ENCODE measurements at places on chromosomes 1 and 21.

DNA sequence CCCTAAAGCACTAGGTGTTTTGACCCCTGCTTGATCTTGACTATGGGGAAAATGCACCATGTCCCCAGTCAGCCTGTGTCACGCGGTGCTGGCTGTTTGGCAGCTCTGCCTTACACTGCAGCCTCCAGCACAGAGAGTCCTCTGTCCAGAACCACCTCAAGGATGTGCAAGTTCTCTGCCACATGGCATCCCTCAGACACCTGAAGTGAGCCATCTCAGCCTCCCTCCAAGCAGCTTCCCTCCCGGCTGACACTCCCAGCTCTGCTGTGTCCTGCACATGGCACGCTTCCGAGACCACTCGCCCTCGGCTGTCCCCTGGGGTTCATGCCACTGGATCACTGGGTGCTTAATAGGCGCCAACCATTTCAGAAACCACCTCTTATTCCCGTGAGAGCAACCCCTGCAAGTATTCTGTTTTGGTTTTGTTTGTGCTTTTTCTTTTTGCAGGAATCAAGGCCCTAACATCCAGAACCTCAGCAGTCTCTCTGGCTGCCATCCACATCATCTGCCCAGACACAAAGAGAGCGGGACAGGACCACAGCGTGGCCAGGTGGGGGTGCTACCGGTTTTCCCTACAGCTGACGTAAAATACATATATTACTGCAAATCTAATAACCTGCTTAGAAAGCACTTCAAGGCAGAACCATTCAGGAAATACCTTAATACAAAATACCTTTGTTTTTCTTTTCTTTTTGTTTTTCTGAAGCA is 45.7 kb downstream of the CAPZB start:
- no peak for DNase-seq

- no peak for DNase-seq
Observed at GRCh38 chr1:154871374-154871773, 1.3 kb upstream of the KCNN3 start.

GRCh38 chr1:152112101-152112884 is 3.0 kb downstream of the TCHH start:
- DNase-seq = no peak

DNA sequence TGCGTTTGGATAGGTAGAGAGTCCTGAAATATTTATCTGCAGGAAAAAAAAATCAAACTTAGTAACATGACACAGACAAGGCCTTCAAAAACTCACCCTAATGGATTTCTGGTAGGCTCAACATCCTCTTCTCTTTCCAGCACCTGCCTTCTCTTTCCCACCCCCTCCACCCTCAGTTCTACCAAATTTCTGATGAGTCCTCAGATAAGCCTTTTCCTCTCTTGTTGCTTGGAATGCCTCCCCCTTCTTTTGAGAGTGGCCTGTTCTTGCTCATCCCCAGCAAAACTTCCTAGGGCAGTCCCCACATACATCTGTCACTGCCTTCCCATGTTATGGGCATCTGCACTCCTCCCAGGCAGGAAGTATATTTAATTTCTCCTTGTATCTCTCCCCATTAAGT is 7.6 kb upstream of the LBR start:
- DNase-seq = no peak

DNA sequence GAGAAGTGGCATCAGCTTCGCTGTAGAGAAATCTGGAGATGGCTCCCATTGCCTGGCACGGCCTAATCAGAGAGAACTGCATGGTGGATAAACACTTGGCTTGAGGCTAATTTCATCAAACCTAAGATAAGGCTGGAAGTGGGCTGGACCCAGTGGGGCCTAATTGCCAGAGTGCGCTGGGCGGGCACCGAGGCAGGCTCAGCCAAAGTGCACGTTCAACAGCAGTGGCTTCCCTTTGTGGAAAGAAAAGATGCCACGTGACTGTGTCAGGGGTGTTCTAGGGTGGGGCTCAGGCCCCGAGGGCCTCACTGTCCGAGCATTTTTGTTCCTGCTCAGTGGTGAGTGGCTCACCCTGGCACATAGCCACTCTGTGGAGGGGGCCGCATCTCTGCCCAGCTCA is 5.8 kb downstream of the PLCH2 start:
- no peak for DNase-seq

DNA sequence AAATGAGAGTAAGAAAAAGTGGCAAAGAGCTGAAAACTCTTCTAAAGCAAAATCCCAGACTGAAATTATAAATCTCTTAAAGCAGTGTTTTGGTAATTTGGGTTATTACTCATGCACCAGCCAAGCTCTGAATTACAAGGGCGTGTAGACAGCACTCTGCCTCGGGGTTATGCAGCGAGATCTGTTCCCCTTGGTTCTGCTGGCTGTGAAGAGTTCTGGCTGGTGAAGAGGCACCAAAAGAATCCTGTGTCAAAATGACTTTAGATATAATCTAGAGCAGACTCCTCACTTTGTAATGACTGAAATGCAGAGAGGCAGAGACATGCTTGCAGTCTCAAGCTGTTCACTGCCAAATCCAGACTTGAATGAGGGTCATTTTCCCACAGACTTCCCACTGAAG is 461.8 kb upstream of the CXADR start:
- no peak for DNase-seq

DNA sequence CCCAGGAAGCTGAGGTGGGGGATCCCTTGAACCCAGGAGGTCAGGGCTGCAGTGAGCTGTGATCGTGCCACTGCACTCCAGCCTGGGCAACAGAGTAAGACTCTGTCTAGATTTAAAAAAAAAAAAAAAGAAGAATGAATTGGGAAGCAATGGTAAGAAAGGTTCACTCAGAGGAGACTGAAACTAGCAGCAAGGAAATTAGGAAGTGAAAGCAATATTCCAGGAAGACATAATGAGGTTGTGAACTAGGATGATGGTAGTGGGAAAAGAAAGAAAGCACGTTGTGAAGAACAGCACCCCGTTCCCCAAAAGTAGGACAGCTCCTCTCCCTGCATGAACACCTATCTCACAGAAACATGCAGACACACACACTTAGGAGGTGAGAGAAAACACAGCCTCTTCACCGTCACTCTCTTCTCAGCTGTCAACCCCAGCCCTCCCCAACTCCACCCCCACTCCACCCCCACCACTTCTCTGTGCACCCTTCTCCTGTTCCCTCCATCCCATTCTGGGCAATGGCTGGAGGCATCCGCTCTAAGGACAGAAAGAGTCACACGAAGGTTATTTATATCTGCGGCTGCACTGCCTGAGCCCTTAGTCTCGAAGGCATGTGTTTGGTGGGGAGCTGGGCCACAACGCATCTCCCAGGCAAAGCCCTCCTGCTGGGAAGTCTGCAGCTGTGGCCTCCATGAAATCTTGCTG is 101.8 kb upstream of the LPGAT1 start:
- no peak for DNase-seq

- DNase-seq = peak; percentile 35
Observed at GRCh38 chr1:235417086-235417697, 50.0 kb downstream of the TBCE start.

GRCh38 chr1:151009206-151009587 is 948 bp downstream of the PRUNE1 start:
- DNase-seq = no peak

GRCh38 chr1:67850151-67850551 is 16.9 kb upstream of the GNG12 start:
- DNase-seq = no peak

DNA sequence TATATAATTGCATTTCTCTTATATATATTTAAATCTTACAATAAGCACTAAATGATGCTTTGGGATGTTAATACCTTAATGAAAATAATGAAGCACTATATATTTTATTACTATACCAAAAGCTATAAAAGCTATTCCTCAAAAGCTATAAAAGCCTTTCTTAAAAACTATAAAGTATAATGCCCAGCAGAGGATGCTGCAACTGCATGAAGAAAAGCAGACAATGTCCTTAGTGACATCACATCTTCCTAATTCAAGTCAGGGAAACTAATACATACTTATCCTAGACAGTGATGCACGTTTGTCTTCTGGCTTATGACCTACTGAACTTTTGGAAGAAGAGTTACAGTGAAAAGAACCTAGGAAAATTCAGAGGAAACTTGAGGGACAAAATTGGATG is 13.6 kb upstream of the C1orf185 start:
- DNase-seq = no peak

DNA sequence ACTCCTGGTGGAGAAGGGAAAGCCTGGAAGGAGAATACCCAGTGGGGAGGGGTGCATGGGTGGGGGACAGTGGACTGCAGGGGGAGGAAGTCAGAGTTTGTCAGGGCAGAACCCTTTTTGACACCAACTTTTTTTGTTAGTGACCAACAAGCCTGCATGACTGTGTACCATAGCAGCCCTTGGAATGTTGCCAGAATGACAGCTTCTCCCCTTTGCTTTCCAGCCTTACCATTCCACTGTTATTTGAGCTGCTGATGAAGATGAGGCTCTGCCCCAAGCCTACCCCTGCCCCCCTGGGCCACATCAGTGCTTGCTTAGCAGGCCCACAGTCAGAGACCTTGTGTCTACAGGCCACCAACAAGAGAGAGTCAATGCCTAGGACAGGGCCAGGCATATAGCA is 341.2 kb downstream of the HHAT start:
- no peak for DNase-seq

GRCh38 chr1:75986478-75986877 is 54.3 kb upstream of the ASB17 start:
- no peak for DNase-seq

GRCh38 chr1:62233926-62234450 is 39.3 kb downstream of the L1TD1 start:
- DNase-seq = no peak

DNA sequence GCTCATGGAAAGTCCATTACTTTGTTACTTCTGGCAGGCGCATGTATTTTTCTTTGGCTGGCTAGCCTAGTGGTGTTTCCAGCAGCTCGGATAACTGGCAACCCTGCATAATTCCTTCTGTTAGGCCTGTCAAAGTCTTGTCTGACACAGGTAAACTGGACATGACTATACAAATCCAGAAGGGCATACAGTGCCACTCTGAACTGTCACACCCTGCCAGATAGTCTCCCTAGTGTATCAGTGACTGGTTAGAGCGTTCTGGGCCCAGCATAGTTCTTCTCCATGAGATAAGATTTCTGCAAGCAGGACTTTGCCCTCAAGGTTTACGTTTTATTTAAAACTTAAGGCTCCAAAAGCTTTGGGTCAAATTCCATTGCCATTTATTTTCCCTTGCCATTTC is 177.7 kb upstream of the GORAB start:
- no peak for DNase-seq

- no peak for DNase-seq
Observed at GRCh38 chr1:44811234-44811633, 2.9 kb downstream of the BTBD19 start.

DNA sequence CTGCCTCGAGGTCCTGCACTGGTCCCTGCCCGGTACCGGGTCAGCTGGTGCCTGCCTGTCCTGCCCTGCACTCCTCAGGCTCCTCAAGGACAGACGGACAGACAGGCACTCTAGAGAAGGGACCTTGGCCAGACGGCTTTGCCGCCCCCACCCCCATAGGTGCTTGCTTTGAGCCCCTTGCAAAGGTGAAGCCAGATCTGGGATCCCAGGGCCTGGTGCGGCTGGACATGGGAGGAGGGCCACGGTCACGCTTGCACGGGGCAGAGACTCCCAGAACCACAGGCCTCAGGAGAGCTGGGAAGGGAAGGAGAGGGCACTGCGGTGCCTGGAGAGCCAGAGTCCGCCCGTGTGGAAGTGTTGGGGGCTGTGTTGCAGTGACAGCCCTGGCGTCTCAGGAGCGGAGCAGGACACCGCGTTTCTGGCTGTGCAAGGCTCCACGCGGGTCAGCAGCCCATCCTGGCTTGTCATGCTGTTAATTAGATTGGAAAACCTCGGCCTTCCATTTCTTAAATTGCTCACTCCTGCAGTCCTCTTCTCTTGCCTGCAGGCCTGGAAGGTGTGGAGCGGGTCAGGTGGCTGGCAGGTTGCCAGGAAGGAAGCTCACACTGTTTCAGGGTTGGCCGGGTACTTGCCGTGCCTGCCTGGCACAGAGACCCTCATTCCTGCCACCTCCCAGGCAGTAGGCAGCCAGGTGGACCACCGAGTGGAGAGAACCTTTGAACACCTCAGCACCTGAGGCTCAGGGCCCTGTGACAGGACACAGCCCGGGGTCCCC is 16.3 kb downstream of the COL18A1 start:
- no peak for DNase-seq

GRCh38 chr21:43817157-43818086 is 28.0 kb downstream of the RRP1 start:
- no peak for DNase-seq

GRCh38 chr1:189678779-189679178 is 798.9 kb downstream of the BRINP3 start:
- no peak for DNase-seq

DNA sequence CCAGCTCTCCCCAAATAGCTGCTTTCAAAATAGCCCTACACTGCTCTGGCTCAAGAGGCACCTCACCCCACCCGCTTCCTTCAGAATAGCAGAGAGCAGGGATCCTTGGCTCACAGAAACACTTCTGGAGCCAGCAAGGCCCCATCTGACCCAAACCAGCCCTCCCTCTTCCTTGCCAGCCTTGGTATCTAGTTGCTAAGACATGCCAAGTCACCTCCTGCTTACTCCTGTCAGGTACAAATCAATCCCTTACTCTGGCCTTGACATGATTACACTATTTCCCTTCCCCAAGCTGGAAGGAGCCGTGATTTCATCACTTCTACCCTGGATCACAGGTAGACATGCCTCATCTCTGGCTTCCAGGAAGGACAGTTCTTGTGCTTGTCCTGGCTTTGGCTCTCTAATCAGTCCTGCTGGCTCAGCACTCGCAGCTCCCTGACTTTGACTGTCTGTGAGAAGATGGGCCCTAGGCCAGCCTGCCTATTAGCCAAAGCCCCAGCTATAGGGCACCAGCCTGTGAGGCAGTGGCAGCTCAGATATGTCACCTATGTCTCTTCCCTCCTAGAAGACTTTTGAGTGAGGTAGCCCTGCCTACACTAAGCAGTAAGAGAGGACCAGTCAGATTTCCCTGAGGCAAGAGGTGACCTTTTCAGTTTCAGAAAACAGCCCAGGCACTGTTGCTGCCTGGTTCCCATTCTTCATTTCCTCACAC is 8.9 kb upstream of the MUTYH start:
- no peak for DNase-seq

DNA sequence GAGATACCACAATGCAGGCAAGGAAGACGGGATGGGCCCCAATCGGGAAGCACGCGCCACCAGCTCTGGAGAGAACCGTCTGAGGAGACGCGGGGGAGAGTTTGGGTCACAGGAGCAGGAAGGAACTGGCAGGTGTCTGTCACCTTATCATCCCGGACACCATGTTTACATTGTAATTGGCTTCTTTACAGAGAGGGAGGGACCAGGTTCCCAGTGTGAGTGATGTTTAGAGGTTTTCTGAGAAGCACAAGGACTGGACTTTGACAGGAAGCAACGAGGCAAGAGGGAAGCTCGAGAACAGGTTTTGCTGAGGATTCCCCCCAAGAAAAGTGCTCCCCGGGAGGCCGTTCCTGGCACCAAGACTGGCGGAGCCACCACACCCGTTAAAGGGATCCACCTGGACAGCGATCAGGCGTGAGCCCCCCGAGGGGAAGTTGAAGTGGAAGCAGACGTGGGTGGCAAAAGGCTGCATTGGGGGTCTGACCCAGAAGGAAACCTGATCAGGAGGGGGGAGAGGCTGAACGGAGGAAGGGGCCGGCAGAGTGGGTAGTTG is 957 bp downstream of the EPS15 start:
- no peak for DNase-seq

All from GM12891 (cell line).